ENCODE measurements at places on chromosomes 2 and 18.

- no peak for DNase-seq
These were observed 28.8 kb downstream of the CNRIP1 start for GRCh38 chr2:68290901-68291300.

GRCh38 chr2:157254041-157254440 lies 3.5 kb upstream of the GALNT5 start:
- no peak for DNase-seq

- no peak for DNase-seq
These were observed 30.1 kb upstream of the BZW1 start for GRCh38 chr2:200781616-200782015.

DNA sequence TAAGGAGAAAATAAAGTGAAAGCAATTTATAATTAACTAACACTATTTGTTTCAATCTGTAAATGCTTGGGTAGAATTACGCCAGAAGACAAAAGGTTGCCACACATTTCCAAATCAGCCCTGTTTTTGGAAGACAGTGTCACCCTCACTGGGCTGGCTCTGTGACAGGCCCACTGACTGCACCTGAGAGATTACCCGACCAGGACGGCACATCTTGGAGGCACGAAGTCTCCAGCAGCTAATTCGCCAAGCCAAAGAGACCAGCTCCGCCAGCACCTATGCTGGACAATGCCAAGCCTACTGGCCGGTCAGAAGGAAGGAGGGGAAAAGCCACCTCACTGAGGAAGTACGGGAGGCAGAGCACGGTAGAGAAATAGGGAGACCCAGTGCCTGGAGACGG lies 61.9 kb downstream of the CYB5A start:
- no peak for DNase-seq

DNA sequence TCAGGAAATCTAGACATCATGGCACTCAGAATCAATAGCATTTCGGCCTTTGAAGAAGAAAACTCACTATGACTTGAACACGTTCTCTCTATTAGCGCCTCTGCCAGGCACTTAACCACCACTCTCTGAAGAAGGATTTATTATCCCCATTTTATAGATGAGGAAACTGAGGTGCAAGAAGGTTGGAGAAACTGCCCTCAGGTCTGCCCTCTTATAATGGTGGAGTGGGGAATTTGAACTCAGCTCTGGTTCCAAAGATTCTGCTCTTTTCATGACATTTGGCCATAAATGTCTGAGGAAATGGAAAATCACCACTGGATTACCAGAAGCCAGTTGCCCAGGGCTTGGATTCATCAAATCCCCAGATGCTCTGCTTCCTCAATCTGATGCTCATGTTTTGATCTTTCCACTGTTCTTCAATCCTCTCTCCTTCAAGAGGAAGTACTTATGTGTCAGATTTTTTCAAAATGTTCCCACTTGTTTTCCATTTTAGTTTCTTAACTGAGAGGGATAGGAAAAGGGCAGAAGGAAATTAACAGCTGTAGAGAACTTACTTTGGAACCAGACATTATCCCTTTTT lies 68.1 kb downstream of the ANTXR1 start:
- no peak for DNase-seq

DNA sequence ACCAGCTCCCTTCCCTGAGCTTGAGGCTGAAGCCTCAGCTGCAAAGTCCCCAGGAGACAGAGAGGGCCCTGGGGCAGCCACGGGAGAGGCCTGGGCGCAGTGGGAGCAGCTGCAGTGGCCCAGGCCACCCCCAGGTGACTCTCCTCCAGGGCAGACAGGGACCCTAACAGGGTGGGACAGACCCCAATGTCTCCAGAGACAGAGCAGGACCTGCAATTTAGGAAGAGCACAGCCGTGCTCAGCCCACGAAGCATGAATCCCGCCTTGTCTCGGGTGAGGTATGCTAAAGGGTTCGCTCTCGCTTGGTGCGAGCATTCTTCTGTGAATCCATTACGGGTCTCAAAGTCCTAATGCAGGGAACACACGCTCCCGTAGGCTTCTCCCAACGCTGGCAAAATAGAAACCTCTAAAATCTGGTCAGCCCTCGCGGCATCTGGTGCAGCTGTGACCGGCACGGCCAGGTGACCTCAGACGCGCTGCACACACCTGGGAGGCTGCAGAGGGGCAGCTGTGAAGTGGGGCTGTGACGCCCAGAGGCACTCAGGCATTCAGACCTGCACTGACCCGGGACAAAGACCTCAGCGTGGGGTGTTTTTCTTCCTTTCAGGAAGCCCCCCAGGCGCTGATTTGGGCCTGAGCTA lies 12.6 kb downstream of the MBP start:
- no peak for DNase-seq

- no peak for DNase-seq
These were observed 173.9 kb upstream of the CDH2 start for GRCh38 chr18:28350821-28351220.

DNA sequence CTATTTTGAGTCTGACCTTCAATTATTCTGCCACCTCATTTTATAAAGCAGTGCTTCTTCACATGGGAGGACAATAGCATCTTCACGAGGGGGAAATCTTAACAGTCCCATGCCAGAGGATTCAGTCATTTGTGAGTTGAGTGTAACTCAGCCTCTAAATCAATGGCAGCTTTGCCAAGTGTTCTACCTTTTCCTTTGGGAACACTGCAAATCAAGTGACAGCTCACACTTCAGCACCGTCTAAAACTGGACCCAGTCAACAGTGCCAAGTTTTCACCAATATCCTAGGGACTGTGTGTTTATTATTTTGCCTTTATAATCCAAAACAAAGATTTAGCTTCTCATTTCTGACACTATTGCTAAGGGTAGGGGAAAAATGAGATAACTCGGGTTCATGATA lies 133.6 kb downstream of the FIGN start:
- no peak for DNase-seq

DNA sequence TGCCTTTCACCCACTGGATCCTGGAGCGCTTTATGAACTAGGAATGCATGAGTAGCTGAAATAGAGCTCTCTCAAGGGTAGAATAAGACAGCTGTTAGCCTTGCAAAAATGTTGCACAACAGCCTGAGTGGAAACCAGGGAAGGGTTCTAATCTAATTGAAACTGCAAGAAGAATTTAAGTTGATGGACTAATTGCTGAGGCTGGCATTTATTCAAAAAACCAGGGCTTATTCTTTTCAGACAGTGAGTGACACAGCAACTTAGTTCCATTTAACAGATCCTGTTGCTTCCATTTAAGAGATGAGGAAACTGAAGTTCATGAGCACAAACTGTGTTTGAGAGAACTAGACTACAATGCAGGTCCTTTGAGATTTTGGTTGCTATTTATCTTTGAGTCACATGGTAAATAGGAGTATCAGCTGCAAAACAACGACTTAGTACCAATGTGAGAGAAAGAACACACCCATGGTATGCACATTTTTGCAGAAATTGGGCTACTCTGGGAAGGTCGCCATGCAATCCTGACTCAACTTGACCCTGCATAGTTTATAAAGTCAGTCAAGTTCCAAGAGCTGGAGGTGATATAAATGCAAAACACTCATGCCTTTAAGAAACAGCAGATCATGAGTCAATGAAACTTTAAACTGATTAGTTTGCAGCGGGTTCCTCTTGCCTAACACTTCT lies 76.4 kb upstream of the PARD3B start:
- no peak for DNase-seq

DNA sequence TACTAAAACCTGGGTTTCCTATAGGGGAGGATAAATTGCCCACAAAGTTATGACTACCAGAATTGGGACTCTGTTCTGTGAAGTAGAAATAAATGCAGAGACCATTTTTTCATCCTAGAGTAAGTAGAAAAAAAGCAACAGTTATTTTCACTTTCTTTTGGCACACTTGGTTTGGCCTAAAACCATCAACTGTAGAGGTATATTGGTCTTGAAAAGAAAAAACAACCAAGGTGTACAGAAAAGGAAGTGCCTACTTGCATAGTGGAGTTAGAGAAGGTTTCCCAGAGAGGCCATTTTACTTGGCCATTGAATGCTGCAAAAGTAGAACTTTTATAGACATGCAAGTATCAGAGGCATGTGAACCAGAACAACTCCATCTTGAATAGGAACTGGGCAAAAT lies 89.4 kb upstream of the TACR1 start:
- DNase-seq, result no peak

- DNase-seq, result no peak
These were observed 256.3 kb upstream of the PKDCC start for GRCh38 chr2:41791523-41791922.

- no peak for DNase-seq
These were observed 2102.3 kb upstream of the CELF4 start for GRCh38 chr18:39667905-39668304.

DNA sequence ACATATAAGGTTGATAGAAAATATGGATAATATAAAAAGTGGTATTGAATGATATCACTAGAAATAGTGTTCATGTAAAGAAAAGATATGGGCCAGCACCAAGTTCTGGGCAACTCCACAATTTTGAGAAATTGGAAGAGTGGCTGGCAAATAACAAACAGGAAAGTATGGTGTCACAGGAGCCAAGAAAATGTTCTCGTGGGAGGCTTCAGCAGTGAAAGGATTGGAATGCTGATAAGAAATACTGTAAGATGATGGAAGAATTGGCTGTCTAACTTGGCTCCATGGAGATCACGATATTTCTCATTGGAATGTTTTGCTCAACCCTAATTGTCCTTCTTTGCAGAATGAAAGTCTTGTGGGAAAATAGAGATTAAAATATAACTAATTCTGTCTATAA lies 856.8 kb downstream of the DPP10 start:
- no peak for DNase-seq

- DNase-seq, result no peak
These were observed 17.6 kb downstream of the ZEB2 start for GRCh38 chr2:144502369-144502768.

GRCh38 chr2:26148501-26148900 lies 24.4 kb upstream of the GAREM2 start:
- no peak for DNase-seq

DNA sequence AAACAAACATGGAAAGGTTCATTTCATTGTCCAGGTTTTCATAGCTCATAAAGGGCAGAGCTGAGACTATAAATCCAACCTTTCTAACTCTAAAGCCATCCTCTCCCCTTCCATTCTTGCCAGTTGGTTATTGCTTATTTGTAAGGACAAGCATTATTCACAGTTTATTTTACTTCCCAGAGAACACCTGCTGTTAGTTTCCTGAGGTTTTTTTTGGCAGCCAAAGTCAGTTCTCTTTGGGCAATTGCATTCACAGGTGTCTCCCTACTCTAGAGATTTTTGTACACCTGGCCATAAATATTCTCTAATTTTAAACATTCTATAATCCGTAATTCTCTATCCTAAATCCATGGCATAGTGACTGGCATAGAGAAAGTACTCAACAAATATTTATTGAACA lies 87.3 kb upstream of the SPHKAP start:
- DNase-seq, result no peak

DNA sequence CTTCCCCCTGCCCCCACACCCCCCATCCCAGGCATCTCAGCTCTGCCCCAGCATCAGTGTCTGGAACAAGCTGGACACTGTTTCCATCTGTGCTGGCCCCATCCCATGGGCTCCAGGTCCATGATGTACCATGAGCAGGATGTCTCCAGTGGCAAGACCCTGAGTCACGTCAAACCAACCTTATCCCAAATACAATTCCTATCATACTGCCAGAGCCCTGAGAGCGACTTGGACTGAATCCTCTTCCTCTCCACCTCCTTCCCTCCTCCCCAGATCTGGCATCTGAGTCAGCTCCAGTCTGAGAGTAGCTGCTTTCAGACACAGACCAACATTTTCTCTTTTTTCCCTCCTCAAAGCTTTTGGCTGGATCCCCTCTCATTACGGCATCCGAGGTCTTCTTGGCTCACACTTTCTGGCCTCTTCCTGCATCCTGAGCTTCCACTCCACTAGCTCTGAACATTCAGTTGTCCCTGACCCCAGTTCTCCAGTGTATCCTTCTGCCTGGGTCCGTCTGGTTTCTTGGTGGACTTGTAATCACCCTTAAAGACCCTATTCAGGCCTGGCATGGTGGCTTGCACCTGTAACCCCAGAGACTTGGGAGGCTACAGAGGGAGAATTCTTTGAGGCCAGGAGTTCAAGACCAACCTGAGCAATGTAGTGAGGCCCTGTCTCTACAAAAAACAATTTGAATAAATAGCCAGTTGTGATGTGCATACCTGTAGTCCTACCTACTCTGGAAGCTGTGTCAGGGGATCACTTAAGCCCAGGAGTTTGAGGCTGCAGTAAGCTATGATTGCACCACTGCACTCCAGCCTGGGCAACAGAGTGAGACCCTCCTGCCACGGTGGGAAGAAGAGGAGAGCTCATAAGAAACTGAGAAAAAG lies 68.3 kb downstream of the ACKR3 start:
- no peak for DNase-seq

- no peak for DNase-seq
These were observed 112.9 kb upstream of the ZEB2 start for GRCh38 chr2:144632809-144633208.

GRCh38 chr2:225317186-225317585 lies 82.3 kb upstream of the NYAP2 start:
- DNase-seq, result no peak

- no peak for DNase-seq
These were observed 158.2 kb downstream of the SRBD1 start for GRCh38 chr2:45452866-45453265.

DNA sequence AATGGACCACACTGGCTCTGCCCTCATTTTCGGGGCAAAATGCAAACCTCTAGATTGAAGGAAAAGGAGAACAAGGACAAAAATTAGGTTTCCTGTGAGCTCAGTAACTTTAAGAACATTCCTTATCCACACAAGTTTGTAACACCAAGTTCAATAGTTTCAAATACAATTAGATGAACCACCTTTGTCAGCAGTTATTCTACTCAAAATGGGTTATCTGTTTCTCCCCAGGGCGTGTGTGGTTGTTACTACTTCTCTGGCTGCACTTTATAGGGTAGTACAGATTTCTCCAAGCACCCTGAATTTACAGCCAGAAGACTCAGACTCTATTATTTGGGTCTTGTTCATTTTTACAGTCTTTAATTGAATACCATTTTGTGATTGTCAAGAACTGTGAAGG lies 45.0 kb upstream of the TANK start:
- no peak for DNase-seq

- no peak for DNase-seq
These were observed 20.8 kb upstream of the PDK1 start for GRCh38 chr2:172535119-172535518.

GRCh38 chr2:237558961-237559641 lies 7.3 kb upstream of the PRLH start:
- DNase-seq, result no peak

GRCh38 chr2:6990871-6991270 lies 73.7 kb downstream of the RNF144A start:
- DNase-seq, result no peak

GRCh38 chr2:30410217-30410616 lies 36.8 kb upstream of the LCLAT1 start:
- DNase-seq, result no peak
